ENCODE measurements at places on chromosomes 5 and 9. TPM values are rescaled to one million over a fixed set of nuclear protein-coding genes. Genes with fewer than 3 reads are reported as not detected.

PDGFRB gene
- total RNA-seq, result 0.09 TPM

UQCRQ gene
- total RNA-seq, result 494 TPM

UBTD2 gene
- 16.2 TPM for total RNA-seq

IL13 gene
- not detected for total RNA-seq

IRX2 gene
- total RNA-seq, result 1.7 TPM

KCNN2 gene
- total RNA-seq, result 0.15 TPM

HARS2 gene
- 39.5 TPM for total RNA-seq

DBH gene
- not detected for total RNA-seq

TTC23L gene
- 0.28 TPM for total RNA-seq

RGS7BP gene
- total RNA-seq, result not detected

IFNB1 gene
- total RNA-seq, result not detected

HSD17B3 gene
- total RNA-seq, result 0.31 TPM

AGTPBP1 gene
- 7.7 TPM for total RNA-seq

LHX3 gene
- total RNA-seq, result 0.09 TPM

EMB gene
- 5.8 TPM for total RNA-seq

PRDM9 gene
- not detected for total RNA-seq

SEMA5A gene
- total RNA-seq, result not detected

GARIN3 gene
- not detected for total RNA-seq

FAXDC2 gene
- total RNA-seq, result 0.07 TPM

ARID3C gene
- total RNA-seq, result 0.10 TPM
